Peyer's patch (tissue), 4 donors: ENCODE measurements at places on chromosomes 5 and 9. TPM values are rescaled to one million over a fixed set of nuclear protein-coding genes. Genes with fewer than 3 reads are reported as not detected.

The SV2C gene
- total RNA-seq: 0.18 TPM

The JAKMIP2 gene
- not detected for total RNA-seq

The ZNG1A gene
- 24.3 TPM for total RNA-seq

The CTNND2 gene
- 14.9 TPM for total RNA-seq

The DBH gene
- total RNA-seq: not detected

The DDX4 gene
- total RNA-seq: not detected

DNA sequence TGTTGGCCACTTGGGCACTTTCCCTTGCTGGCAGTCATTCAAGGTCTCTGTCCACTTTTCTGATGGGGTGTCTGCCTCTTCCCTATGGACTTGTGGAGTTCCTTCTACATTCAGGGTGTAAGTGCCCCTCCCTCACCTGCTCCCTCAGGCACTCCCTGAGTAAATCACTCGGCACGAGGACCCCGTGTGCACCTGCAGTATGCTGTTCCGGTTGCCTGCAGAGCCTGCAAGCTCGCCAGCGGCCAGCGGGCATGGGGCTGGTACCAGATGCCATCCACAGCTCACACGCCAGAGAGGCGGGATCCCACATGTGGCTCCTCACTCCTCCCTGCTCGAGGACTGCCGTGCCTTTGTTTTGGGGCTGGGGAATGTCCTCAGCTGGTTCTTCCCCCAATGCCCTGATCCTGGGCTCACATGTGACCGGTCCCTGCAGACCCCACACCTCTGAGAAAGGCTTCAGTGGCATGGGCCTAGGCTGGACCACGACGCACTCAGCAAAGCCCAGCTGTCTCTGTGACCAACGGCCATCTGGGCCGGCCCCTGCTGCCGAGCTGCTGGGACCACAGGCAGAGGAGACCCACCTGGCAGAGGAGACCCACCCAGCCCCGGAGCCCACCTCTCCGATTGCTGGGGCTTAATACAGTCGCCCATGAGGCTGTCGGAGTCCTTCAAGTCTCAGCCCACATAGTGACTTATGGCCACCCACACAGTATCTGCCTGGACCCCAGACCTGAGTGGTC lies 46.1 kb upstream of the CLPTM1L start:
- H3K4me1 ChIP-seq: no peaks in the 10 kb centered on the region
- no peak overlapping the region for H3K27ac ChIP-seq
- H3K27me3 ChIP-seq: no peaks in the 10 kb centered on the region

GRCh38 chr5:50697739-50698138 lies 31.3 kb downstream of the PARP8 start:
- H3K27me3 ChIP-seq: no peaks in the 10 kb centered on the region
- no peak overlapping the region for H3K4me3 ChIP-seq
- no peak for DNase-seq
- no peaks in the 10 kb centered on the region for H3K36me3 ChIP-seq
- peaks cover 3% of the 10 kb centered on the region for H3K4me1 ChIP-seq

GRCh38 chr5:170363671-170364070 lies 25.5 kb downstream of the KCNMB1 start:
- H3K36me3 ChIP-seq: no peaks in the 10 kb centered on the region
- H3K27ac ChIP-seq: no peak overlapping the region
- H3K4me1 ChIP-seq: no peaks in the 10 kb centered on the region
- no peak overlapping the region for H3K4me3 ChIP-seq

The CCDC152 gene
- not detected for total RNA-seq

DNA sequence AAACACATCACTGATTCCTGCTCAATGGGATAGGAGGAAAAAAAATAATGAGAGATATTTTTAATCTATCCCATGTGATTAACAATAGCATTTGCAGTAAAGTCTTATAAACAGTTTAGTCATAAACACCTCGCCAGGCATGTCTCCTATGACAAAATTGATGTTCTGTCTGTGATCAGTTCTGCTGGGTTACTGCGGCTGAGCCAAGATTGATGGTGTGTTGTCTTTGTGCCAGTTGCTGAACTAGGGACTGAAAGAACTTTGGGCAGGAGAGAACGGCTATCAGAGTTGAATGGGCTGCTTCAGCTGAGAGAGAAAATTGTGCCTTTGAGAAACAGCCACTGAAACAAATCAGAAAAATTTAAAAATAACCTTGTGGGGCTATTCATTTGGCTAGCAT lies 37.3 kb upstream of the MAMDC2 start:
- H3K36me3 ChIP-seq: no peaks in the 10 kb centered on the region
- no peak overlapping the region for H3K27ac ChIP-seq
- no peak overlapping the region for H3K4me3 ChIP-seq
- H3K4me1 ChIP-seq: no peaks in the 10 kb centered on the region

The SLC1A3 gene
- 7.4 TPM for total RNA-seq

The GPR151 gene
- not detected for total RNA-seq

The HRCT1 gene
- 18.4 TPM for total RNA-seq

- no peaks in the 10 kb centered on the region for H3K27me3 ChIP-seq
- no peak overlapping the region for H3K27ac ChIP-seq
- no peaks in the 10 kb centered on the region for H3K4me1 ChIP-seq
- DNase-seq: no peak
Measured at GRCh38 chr9:96515621-96516470, 65.9 kb downstream of the HABP4 start.

DNA sequence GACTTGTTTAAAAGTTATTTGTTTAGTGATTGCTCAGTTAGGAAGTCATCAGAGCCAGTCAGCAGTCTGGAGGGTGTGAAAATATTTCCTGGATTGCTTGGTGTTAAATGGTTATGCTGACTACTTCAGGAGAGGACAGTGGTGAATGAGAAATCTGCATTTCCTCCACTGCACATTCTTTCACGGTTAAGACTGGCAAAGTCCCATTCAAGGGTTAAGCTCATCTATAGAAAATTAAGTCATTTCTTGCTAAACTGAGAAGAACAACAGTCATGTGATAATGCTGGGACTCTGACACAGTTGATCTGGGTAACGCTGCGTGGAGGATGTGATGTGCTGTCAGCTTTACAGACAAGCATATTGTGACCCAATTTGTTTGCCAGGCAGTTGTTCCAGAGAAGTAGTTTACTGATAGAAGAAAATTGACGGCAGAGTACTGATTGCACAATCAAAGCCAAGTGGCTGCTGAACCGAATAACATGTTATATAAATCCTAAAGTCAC lies 80.4 kb downstream of the GRAMD2B start:
- peak overlapping the region; percentile 61 for H3K27ac ChIP-seq
- no peak overlapping the region for H3K4me3 ChIP-seq
- no peaks in the 10 kb centered on the region for H3K36me3 ChIP-seq

- H3K36me3 ChIP-seq: no peaks in the 10 kb centered on the region
- no peak overlapping the region for H3K27ac ChIP-seq
- H3K4me1 ChIP-seq: no peaks in the 10 kb centered on the region
- H3K27me3 ChIP-seq: no peaks in the 10 kb centered on the region
- no peak overlapping the region for H3K4me3 ChIP-seq
- DNase-seq: no peak
Measured at GRCh38 chr5:54205453-54205852, 104.9 kb downstream of the ARL15 start.

- peak overlapping the region; percentile 79 for H3K27ac ChIP-seq
- peak overlapping the region; percentile 93 for H3K4me3 ChIP-seq
- no peak for DNase-seq
- H3K36me3 ChIP-seq: no peaks in the 10 kb centered on the region
- no peaks in the 10 kb centered on the region for H3K27me3 ChIP-seq
Measured at GRCh38 chr9:112750764-112751055, 150 bp downstream of the SNX30 start.

DNA sequence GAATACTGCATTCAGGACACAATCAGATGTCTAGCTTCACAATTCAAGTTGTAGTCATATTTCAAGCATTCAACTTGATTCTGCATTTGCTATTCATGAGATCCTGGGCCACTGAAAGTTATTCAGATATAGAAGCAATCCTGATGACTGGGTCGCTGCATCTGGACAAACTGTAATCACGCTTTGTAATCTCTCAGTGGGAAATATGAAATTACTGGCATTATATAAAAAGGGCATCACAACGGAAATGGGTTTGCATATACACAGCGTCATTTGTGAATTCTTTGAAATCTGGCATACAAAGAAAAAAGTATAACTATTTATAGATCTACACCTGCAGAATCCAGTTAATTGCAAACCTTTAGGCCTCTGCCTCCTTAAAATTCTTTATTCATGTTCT lies 102.2 kb downstream of the PARP8 start:
- H3K27ac ChIP-seq: no peak overlapping the region
- no peak overlapping the region for H3K4me3 ChIP-seq
- DNase-seq: no peak
- H3K4me1 ChIP-seq: no peaks in the 10 kb centered on the region
- no peaks in the 10 kb centered on the region for H3K27me3 ChIP-seq

- H3K36me3 ChIP-seq: no peaks in the 10 kb centered on the region
- H3K27ac ChIP-seq: no peak overlapping the region
- H3K4me1 ChIP-seq: no peaks in the 10 kb centered on the region
Measured at GRCh38 chr9:72779614-72780013, 173.2 kb downstream of the ALDH1A1 start.

The MZB1 gene
- 18.2 TPM for total RNA-seq

- DNase-seq: no peak
- H3K27me3 ChIP-seq: no peaks in the 10 kb centered on the region
- no peak overlapping the region for H3K27ac ChIP-seq
- no peaks in the 10 kb centered on the region for H3K36me3 ChIP-seq
- no peak overlapping the region for H3K4me3 ChIP-seq
Measured at GRCh38 chr9:80707120-80707519, 982.2 kb downstream of the TLE1 start.

DNA sequence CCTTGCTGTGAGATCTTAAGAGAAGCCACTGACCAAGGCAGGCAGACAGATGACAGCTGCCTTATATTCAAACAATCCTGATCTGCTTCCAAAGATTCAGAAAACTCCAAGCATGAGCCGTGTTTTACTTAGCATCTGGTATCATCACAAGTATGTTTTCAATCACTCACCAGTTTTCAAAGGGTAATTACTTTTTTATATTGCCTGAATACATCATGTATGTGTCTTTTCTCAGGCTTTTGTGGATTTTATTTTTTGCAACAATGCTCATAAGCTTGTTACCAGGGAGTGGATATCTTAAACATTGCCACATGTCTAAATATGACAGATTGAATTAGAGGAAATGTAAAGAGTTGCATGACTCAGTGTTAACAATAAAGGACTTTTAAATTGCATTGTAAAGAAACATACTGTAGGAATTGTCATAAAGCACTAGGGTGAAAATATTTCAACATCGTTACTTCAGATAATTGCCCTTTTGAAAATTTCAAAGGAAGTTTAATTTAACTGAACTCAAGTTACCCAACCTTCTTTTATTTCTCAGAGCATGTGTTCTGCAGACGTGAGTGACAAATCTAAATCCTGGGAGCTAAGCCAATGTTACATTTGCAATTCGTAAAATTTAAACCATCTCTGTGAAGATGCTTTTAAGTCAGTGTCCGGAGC lies 326.1 kb downstream of the PLK2 start:
- H3K4me3 ChIP-seq: no peak overlapping the region
- H3K27ac ChIP-seq: no peak overlapping the region
- H3K4me1 ChIP-seq: no peaks in the 10 kb centered on the region

The ZBTB6 gene
- 8.9 TPM for total RNA-seq

The NTRK2 gene
- total RNA-seq: 0.35 TPM

DNA sequence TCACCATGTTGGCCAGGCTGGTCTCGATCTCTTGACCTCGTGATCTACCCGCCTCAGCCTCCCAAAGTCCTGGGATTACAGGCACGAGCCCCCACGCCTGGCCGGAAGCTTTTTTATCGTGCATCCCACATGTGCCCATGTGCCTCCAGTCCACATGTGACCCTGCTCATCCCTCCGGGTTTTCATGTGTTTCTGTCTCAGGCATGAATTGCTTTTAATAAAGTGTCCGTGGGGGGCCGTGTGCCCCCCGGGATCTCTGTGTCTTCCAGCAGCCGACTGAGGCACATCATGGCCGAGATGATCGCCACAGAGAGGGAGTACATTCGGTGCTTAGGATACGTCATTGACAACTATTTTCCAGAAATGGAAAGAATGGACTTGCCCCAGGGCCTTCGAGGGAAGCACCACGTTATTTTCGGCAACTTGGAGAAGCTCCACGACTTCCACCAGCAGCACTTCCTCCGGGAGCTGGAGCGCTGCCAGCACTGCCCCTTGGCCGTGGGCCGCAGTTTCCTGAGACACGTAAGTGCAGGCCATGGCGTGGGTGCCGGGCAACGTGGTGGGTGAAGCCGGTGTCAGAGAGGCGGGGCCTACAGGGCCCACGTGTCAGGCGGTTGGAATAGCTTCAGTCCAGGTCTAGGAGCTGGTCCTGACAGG lies 22.1 kb upstream of the LRRC14B start:
- DNase-seq: peak; percentile 47
- H3K27me3 ChIP-seq: no peaks in the 10 kb centered on the region
- H3K36me3 ChIP-seq: no peaks in the 10 kb centered on the region
- no peak overlapping the region for H3K4me3 ChIP-seq
- no peaks in the 10 kb centered on the region for H3K4me1 ChIP-seq

- H3K27me3 ChIP-seq: no peaks in the 10 kb centered on the region
- H3K36me3 ChIP-seq: no peaks in the 10 kb centered on the region
- no peaks in the 10 kb centered on the region for H3K4me1 ChIP-seq
- no peak overlapping the region for H3K4me3 ChIP-seq
- DNase-seq: no peak
Measured at GRCh38 chr9:112316258-112316943, 17.0 kb downstream of the PTBP3 start.

The THOC3 gene
- total RNA-seq: 22.0 TPM

- H3K4me3 ChIP-seq: no peak overlapping the region
- no peaks in the 10 kb centered on the region for H3K36me3 ChIP-seq
- no peaks in the 10 kb centered on the region for H3K4me1 ChIP-seq
- DNase-seq: no peak
Measured at GRCh38 chr5:39624890-39625289, 200.1 kb upstream of the DAB2 start.

DNA sequence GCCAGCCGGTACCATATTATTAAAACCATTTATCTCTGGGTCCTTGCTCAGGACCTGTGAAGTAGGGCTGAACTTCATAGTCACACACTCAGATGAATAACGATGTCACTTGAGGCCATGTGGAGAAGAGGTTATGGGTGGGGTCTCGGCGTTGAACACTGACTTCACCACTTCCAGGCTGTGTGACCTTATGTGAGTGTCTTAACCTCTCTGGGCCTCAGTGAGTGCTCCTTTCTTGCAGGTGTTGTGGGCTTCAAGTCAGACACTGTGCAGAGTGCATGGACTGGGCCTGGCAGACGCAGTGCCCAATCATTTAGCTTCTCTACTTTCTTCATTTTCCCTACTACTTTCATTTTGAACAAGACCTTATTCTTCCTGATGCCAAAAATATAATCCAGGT lies 278.8 kb downstream of the PBX3 start:
- H3K27ac ChIP-seq: no peak overlapping the region
- H3K4me1 ChIP-seq: no peaks in the 10 kb centered on the region
- H3K27me3 ChIP-seq: no peaks in the 10 kb centered on the region
- DNase-seq: no peak
- H3K4me3 ChIP-seq: no peak overlapping the region

DNA sequence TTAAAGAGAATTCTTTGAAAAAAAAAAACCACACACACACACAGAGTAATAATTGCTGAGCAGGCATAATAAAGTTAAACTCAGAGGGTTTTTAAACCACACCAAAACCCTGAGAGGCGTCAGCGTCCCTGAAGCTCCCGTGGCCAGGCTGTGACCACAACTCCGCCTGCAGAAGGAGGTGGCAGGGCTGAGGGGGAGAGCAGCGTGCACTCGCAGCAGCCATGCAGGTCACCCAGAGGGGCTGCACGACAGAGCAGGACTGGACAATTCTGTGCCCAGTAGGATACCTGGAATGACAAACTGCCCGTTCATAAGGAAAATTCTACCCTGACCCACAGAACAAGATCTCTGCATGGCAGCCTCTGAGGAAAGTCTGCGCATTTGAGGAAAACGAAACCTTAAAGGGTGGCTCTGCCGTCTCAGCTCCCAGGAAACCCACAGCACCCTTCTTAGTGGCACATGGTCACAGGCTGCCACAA lies 44.0 kb downstream of the ROR2 start:
- DNase-seq: peak; percentile 64
- no peaks in the 10 kb centered on the region for H3K36me3 ChIP-seq
- H3K4me1 ChIP-seq: peaks cover 15% of the 10 kb centered on the region
- H3K27me3 ChIP-seq: no peaks in the 10 kb centered on the region
